ENCODE measurements at places on chromosomes 4 and X.

- peak; percentile 8 for DNase-seq
Measured at GRCh38 chrX:119573840-119574393, 446 bp upstream of the UBE2A start.

- DNase-seq: peak; percentile 19
Measured at GRCh38 chr4:112865443-112865842, 184.0 kb upstream of the ANK2 start.

- no peak for DNase-seq
Measured at GRCh38 chr4:2333356-2333841, 71.5 kb upstream of the MXD4 start.

DNA sequence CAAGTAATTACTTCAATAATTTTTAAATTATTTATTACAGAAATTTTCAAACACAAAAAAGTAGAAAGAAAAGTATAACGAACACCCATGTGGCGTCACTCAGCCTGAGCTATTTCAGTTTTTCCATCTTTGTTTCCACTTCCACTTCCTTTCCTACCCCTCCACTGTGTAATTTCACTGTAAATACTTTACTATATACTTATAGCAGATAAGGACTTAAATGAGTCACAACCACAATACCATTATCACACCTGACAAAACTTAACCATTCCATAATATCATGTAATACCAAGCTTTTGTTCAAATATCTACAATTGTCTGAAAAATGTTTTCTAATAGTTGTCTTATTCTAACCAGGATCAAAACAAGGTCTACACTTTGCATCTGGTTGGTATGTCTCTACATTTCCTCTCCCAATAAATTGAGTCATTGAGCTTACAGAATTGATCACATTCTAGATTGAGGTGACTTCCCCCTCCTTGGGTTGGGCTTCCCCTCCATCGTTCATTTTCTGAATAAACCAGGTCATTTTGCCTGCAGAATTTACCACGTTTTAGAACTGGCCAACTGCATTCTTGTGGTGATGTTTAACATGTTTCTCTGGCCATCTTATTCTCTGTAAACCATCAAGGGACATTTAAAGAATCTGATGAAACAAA lies 48.7 kb downstream of the ATP10D start:
- DNase-seq: peak; percentile 36

- DNase-seq: no peak
Measured at GRCh38 chr4:102819588-102820365, 7.6 kb downstream of the UBE2D3 start.

Data from fibroblast of upper back skin (primary cell).